Frontal cortex (tissue), 4 donors: ENCODE measurements at places on chromosomes 4 and X. TPM values are rescaled to one million over a fixed set of nuclear protein-coding genes. Genes with fewer than 3 reads are reported as not detected.

Gene GLRA2
- total RNA-seq = 113 TPM

Gene CENPVL2
- total RNA-seq = 3.3 TPM

Gene TMEM187
- total RNA-seq = 1.6 TPM

Gene ASMT
- total RNA-seq = 0.41 TPM

Gene CYLC1
- under 0.01 TPM for total RNA-seq

Gene RPS6KA6
- 16.3 TPM for total RNA-seq

Gene ADRA2C
- 3.7 TPM for total RNA-seq

Gene PAK3
- total RNA-seq = 102 TPM

Gene ANOS1
- total RNA-seq = 23.2 TPM

Gene WAS
- 2.0 TPM for total RNA-seq

Gene SLIT2
- total RNA-seq = 11.0 TPM

Gene SPANXA1
- total RNA-seq = not detected

Gene SSX4
- total RNA-seq = not detected

Gene OTUD6A
- total RNA-seq = not detected

Gene SPANXA2
- total RNA-seq = not detected

Gene ZNF630
- total RNA-seq = 8.6 TPM

Gene RASGEF1B
- 48.1 TPM for total RNA-seq

Gene LRRC66
- total RNA-seq = 0.41 TPM

Gene AFM
- not detected for total RNA-seq

Gene IL2RG
- total RNA-seq = not detected

Gene FGFRL1
- 2.0 TPM for total RNA-seq

Gene PABPC1L2B
- not detected for total RNA-seq

Gene PF4V1
- total RNA-seq = 0.41 TPM

Gene SSX2
- not detected for total RNA-seq

Gene CXCL1
- 1.2 TPM for total RNA-seq

Gene EPHA5
- total RNA-seq = 107 TPM

Gene NPY5R
- total RNA-seq = 39.5 TPM

Gene EXOC1L
- total RNA-seq = not detected

Gene GPR78
- under 0.01 TPM for total RNA-seq

Gene CFAP47
- 5.3 TPM for total RNA-seq

Gene BEX1
- total RNA-seq = 127 TPM

Gene ZDHHC15
- 14.3 TPM for total RNA-seq

Gene ANAPC10
- 29.3 TPM for total RNA-seq

Gene GABRG1
- total RNA-seq = 30.2 TPM

Gene FRG2
- not detected for total RNA-seq

Gene HAUS3
- total RNA-seq = 42.0 TPM

Gene BEX5
- 55.4 TPM for total RNA-seq

Gene MAGEC1
- total RNA-seq = not detected

Gene NPFFR2
- 0.41 TPM for total RNA-seq

Gene GPC3
- total RNA-seq = 3.3 TPM

Gene DCX
- 231 TPM for total RNA-seq

Gene SOWAHD
- total RNA-seq = 0.82 TPM

Gene ABLIM2
- 9.4 TPM for total RNA-seq

Gene SHOX
- not detected for total RNA-seq

Gene MTMR8
- total RNA-seq = 4.5 TPM

Gene F8A1
- total RNA-seq = 2.4 TPM

Gene RAI2
- 2.9 TPM for total RNA-seq

Gene NDNF
- total RNA-seq = 4.1 TPM

Gene SERTM2
- under 0.01 TPM for total RNA-seq

Gene ZCCHC18
- total RNA-seq = 10.2 TPM

Gene TCEAL1
- 57.5 TPM for total RNA-seq

Gene ARHGAP36
- 0.41 TPM for total RNA-seq

Gene HMGN5
- total RNA-seq = 0.41 TPM

Gene BBS12
- 16.3 TPM for total RNA-seq
